ENCODE measurements at places on chromosomes 5 and 9.

DNA sequence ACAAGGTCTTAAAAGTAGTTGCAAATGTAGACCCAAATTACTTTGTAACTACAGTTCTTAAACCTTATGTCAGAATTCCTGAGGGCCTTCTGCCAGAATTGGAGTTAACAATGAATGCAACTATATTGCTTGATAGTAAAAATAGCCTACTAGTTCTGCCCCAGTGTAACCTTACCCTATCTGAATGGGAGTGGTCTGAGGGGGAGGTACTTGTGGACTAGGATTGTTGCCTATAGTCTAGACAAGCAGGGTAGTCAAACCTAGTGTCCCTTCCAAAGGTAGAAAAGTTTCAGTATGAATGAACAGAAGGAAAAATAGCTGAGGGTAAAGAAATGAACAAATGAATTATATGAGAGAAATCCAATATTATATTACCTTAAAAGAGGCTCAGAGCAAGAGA lies 242.2 kb downstream of the PJA2 start:
- no peak for DNase-seq

- no peak for DNase-seq
Observed at GRCh38 chr9:135887585-135888050, 19.7 kb downstream of the CAMSAP1 start.

GRCh38 chr5:116075191-116075831 lies 9.5 kb upstream of the COMMD10 start:
- DNase-seq, result no peak

DNA sequence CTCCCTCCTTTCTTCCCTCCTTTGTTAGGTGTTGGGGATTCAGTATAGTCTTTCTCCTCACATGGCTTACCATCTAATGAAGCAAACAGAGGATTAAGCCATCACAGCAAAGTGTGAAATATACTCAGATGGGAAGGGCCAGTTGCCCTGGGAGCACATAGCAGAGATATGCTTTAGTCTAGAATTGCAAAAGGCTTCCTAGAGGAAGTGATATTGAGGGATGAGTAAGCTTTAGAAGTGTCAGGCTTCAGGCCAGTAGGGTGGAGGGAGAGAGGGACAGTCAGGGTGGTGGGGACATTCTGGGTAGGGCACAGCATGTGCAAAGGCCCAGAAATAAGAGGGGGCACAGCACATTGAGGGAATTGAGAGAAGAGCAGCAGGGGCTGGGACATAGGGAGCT lies 46.2 kb upstream of the GLRA1 start:
- no peak for DNase-seq

DNA sequence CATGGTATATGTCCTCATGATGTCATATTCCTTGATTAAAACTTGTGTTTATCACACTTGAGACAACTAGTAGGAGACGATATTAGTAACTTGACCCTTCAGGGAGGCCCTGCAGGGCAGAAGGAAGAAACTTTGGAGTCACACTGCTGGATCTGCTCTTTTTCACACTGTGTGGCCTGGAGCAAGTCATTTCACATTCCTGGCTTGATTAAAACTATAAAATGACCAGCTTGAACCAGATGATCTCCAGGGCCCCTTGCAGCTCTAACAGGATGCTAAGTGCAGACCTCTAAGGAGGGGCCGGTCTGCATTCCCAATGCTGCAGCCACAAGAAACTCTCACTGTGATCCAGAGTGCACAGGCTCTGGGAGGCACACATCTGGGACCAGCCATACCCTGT lies 146.4 kb upstream of the ZNF366 start:
- DNase-seq, result no peak

DNA sequence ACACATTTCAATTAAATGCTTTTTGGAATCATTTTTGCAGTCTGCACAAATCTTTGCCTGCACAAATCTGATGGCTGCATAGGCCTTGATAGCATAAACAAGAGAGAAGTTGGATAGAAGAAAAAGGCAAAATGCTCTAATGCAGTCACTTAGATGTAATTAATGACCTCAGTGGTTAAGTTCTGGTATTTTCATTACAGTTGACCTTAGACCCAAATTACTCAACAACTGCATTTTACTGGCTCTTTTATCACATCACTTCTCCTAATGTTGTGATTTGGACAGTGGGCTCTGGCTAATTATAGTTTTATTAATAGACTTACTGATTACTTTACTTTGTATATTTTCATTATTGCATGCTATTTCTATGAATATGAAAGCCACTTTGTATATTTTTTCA lies 34.3 kb downstream of the NTRK2 start:
- DNase-seq, result no peak

DNA sequence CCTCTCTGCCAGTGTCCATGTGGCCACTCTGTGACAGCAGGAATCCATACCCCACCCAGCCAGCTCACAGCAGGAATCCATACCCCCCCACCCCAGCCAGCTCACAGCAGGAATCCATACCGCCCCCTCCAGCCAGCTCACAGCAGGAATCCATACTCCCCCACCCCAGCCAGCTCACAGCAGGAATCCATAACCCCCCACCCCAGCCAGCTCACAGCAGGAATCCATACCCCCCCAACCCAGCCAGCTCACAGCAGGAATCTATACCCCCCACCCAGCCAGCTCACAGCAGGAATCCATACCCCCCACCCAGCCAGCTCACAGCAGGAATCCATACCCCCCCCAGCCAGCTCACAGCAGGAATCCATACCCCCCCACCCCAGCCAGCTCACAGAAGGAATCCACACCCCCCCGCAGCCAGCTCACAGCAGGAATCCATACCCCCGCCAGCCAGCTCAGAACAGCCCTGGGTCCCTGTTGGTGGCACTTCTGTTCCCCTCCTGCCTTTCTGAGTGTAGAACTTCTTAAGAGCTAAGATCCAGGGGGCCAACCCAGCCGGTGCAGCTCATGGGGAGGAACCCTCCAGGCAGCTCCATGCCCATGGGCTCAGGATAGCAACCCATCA lies 8.4 kb upstream of the RXRA start:
- no peak for DNase-seq

GRCh38 chr5:156396830-156397081 lies 69.8 kb downstream of the SGCD start:
- DNase-seq, result no peak

- peak; percentile 55 for DNase-seq
Observed at GRCh38 chr9:71120501-71121247, 747 bp downstream of the TRPM3 start.

GRCh38 chr5:58043032-58043945 lies 416.6 kb downstream of the PLK2 start:
- DNase-seq, result no peak

DNA sequence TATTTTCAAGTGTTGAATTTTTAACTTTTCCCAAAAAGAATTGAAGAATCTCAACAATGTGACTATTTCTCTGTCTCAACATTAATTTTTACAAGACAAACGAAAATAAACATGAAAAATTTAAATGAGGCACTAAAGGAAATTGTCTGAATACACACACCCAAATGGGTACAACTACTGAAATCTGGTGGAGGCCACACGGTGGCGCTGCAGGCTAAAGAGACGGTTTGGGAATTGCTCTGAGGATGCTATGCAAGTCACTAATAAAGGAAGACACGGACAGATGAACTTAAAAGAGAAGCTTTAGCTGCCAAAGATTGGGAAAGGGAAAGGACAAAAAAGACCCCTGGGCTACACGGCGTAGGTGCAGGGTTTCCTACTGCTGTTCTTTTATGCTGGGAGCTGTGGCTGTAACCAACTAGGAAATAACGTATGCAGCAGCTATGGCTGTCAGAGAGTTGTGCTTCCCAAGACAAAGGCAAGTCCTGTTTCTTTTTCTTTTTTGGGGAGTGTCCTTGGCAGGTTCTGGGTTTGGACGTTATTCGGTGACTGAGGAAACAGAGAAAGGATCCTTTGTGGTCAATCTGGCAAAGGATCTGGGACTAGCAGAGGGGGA lies at the start of gene PCDHB10:
Gene PCDHB10 (plus strand): TSS at position 244 of the 616 bp plus-strand sequence. CDS start 200 bp downstream, at position 444.
- DNase-seq, result peak; percentile 66

DNA sequence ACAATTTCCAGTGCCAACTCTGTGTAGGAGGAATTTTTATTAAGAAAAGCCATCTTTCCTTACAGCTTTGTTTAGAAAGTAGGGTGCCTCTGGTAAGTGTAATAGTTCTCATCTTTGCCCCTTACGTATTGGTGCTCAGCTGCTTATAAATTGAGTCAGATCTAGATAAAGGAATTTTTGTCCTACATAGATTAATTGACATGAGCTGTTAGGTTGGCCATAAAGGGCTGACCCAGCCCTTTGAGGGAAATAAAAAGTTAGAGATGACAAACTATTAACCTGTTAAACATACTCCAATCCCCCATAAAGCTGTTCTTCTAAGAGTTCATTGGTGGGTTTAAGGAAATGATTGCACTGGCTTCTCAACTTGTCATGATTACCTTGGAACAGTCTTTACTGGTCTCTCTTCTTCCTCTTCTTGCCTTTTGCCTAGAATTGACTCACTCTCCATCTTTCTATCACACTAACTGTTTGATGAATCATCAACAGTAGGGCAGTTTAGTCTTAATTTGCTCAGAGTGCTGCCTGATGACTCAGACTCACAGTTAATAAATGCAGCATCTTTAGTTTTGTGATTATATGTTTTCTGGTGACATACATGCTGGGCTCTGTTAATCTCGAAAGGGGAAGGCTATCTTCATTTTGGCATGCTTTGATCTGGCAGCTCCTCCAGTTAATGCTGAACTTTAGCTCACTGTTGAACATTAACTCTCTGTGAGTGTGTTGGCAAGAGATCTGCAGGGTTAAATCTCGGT lies 51.7 kb downstream of the ARHGAP26 start:
- no peak for DNase-seq

DNA sequence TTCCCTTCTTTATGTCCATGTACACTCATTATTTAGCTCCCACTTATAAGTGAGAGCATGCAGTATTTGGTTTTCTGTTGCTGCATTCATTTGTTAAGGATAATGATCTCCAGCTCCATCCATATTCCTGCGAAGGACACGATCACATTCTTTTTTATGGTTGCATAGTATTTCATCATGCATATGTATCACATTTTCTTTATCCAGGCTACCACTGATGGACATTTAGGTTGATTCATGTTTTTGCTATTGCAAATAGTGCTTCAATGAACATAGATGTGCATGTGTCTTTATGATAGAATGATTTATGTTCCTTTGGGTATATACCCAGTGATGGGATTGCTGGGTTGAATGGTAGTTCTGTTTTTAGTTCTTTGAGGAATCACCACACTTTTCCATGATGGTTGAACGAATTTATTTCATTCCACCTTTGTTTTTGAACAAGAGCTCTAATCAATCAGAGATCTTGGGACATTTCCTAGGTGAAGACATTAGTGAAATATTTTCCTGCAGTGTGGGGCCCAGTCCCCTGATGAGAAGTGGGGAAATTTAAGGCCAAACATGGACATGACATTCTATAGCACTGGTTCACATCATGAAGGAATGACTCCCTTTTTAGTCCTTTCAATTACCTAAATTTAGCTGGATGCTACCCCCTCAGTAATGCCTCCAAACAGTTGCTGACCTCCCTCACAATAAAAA lies 7.1 kb upstream of the TEX48 start:
- no peak for DNase-seq

- no peak for DNase-seq
Observed at GRCh38 chr9:73577848-73578247, 426.2 kb downstream of the ANXA1 start.

GRCh38 chr5:1324301-1324700 lies 20.6 kb downstream of the CLPTM1L start:
- no peak for DNase-seq

GRCh38 chr9:35907711-35908503 lies 1.4 kb upstream of the SPAAR start:
- peak; percentile 57 for DNase-seq

GRCh38 chr9:30722065-30722464 lies 1662.4 kb upstream of the ACO1 start:
- DNase-seq, result peak; percentile 41

GRCh38 chr5:143887903-143888665 lies 76.1 kb downstream of the HMHB1 start:
- DNase-seq, result no peak

GRCh38 chr5:137136991-137137632 lies 362.0 kb downstream of the SPOCK1 start:
- DNase-seq, result no peak

DNA sequence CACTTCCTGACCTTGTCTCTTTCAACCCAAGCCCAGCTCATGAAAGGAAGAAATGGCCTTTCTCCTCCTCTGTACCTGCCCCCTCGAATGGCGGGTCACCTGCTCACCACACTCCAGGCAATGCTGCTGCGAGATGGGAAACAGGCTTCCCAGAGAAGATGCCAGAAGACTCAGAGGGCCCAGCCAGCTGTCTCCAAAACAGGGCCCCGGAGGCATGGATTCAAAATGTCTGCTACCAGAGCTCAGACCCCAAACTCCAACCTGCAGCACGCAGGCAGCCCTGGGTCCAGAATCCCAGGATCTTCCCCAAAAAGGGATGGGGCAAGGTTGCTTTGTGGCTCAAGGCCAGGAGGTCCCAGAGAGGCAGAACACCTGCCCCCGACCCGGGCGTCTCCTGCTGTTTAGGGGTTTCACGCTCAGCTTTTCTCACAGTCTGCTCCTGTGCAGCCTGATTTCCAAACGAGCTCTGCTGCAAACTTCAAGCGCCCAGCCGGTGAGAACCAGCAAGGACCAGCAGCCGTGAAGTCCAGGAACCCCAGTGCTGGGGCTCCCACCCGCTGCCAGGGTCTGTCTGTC lies 42.5 kb downstream of the VAV2 start:
- DNase-seq, result no peak

- DNase-seq, result no peak
Observed at GRCh38 chr9:137809040-137809576, 68.5 kb upstream of the CACNA1B start.

- no peak for DNase-seq
Observed at GRCh38 chr9:1046639-1047572, 3.3 kb upstream of the DMRT2 start.

DNA sequence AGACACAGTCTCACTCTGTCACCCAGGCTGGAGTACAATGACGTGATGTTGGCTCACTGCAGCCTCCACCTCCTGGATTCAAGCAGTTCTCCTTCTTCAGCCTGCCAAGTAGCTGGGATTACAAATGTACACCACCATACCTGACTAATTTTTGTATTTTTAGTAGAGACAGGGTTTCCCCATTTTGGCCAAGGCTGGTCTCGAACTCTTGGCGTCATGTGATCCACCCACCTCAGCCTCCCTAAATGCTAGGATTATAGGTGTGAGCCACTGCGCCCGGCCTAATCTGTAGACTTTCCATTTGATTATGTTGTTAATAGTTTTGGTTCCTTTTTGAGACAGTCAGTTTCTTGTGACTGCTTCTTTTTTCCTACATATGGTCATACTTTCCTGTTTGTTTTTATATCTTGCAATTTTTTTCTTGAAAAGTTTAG lies 31.0 kb downstream of the MTREX start:
- no peak for DNase-seq

- DNase-seq, result no peak
Observed at GRCh38 chr9:101458963-101459631, 23.5 kb upstream of the ALDOB start.

GRCh38 chr9:16727452-16728136 lies 142.9 kb downstream of the BNC2 start:
- DNase-seq, result no peak

GRCh38 chr5:61999371-61999770 lies 306.6 kb upstream of the KIF2A start:
- no peak for DNase-seq

DNA sequence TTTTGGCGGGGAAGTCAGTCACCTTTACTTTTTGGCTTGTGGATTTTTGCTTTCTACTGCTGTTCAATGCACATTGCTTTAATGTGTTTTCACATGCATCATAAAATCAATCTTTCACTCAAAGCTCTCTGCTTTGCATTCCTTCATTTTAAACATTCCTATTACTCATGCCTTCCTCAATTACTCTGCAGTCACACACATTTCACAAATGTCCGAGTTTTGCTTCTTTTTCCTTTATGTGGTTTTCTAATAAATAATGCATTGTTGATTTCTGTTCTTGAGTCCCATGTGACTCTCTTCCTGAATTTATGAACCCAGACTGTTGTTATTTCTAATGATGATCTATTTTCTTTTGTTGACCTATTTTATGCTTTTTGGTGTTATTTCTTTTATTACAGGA lies 82.3 kb upstream of the EPB41L4B start:
- no peak for DNase-seq
